Activated naive CD4-positive, alpha-beta T cell (primary cell): ENCODE measurements at places on chromosomes 11 and 22.

- DNase-seq: no peak
These were observed 78.3 kb downstream of the BBOX1 start for GRCh38 chr11:27118949-27119348.

- no peak for DNase-seq
These were observed 31.4 kb downstream of the FEZ1 start for GRCh38 chr11:125464666-125465065.

GRCh38 chr22:34534101-34534500 lies 531.9 kb upstream of the ISX start:
- DNase-seq: no peak

- DNase-seq: peak; percentile 72
These were observed 11.4 kb downstream of the BCL9L start for GRCh38 chr11:118914178-118914918.

GRCh38 chr11:66818231-66818955 lies 24.8 kb upstream of the RCE1 start:
- no peak for DNase-seq

DNA sequence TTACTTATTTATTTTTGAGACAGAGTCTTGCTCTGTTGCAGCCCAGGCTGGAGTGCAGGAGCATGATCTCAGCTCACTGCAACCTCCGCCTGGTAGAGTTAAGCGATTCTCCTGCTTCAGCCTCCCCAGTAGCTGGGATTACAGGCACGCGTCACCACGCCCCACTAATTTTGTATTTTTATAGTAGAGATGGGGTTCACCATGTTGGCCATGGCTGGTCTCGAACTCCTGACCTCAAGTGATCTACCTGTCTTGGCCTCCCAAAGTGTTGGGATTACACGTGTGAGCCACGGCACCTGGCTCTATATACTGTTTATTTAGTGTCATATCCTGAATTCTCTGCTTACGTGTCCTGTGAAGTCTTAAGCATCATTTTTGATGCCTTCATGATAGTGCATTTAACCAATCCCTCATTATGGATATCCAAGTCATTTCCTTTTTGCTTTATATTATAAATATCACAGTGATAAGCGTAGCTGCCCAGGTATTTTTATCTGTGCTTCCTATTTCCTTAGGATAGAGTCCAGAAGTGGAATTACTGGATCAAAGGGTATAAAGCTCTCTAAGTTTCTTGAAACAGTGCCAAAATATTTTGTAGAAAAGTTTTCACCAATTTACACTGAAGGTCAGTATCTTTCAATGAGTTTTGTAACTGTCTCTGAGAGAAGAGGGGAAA lies 871 bp upstream of the SIDT2 start:
- DNase-seq: no peak
